ENCODE measurements at places on chromosomes 5 and 9. TPM values are rescaled to one million over a fixed set of nuclear protein-coding genes. Genes with fewer than 3 reads are reported as not detected.

Gene PRR7
- 2.8 TPM for polyA plus RNA-seq

Gene CCL27
- 0.44 TPM for polyA plus RNA-seq

Gene EGR1
- polyA plus RNA-seq = 50.1 TPM

Gene PPP1R26
- polyA plus RNA-seq = 23.9 TPM

Gene HRH2
- polyA plus RNA-seq = 2.5 TPM

DNA sequence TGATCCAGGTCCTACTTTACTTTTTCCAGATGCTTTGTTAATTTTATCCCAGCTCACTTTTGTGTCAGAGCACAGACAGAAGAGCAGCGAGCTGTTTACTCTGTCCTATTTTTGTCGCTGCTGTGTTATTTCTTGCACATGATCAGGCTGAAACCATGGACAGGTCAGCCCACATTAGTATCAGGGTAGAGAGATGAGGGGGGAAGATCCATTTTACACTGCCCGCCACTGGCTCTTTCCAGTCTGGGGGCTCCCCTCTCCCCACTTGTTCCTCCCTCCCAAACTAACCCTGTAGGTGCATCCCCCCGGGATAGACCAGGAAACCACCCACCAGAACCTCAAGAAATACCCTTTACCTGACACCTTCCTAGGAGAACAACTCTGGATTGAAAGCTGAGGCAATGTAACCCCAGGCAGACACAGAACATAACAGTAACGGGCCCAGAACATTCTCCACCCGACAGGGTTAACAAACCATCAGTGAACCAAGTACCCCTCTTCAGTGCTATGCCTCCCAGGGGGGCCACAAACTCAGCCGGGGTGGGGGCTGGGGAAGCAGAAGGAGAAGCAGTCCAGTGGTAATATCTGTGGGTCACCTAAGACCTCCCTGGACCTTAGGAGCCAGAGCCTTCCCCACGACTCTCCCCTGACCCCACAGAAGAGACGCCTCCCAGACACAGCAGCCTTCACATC, 10.3 kb downstream of the VDAC1 start:
- no peak for DNase-seq

GRCh38 chr5:39266442-39266841, 47.1 kb upstream of the FYB1 start:
- DNase-seq = no peak

GRCh38 chr5:124729720-124730359, 16.6 kb downstream of the ZNF608 start:
- DNase-seq = no peak
